GM19239 (cell line): ENCODE measurements at places on chromosomes 4 and X.

GRCh38 chrX:78673246-78673645 lies 14.1 kb upstream of the RTL3 start:
- DNase-seq = no peak

DNA sequence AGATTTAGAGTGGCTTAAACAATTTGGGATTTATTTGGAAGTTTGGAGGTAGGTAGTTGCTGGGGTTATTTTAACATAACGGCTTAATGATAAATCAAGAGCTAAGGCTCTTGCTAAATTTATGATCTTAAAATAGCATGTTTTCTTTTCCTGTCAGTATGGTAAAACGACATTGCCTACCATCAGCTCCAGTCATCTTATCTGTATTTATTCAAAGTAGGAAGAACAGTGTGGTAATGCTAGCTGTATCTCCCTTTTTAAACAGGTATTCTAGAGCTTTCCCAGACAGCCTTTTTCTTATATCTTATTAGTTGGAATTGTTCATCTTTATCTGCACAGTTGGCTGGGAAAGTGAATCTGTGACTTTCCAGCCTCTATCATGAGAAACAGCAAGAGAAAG lies 110.2 kb downstream of the SLC4A4 start:
- DNase-seq = no peak

- no peak for DNase-seq
Measured at GRCh38 chr4:131001371-131001770, 1905.4 kb downstream of the C4orf33 start.

DNA sequence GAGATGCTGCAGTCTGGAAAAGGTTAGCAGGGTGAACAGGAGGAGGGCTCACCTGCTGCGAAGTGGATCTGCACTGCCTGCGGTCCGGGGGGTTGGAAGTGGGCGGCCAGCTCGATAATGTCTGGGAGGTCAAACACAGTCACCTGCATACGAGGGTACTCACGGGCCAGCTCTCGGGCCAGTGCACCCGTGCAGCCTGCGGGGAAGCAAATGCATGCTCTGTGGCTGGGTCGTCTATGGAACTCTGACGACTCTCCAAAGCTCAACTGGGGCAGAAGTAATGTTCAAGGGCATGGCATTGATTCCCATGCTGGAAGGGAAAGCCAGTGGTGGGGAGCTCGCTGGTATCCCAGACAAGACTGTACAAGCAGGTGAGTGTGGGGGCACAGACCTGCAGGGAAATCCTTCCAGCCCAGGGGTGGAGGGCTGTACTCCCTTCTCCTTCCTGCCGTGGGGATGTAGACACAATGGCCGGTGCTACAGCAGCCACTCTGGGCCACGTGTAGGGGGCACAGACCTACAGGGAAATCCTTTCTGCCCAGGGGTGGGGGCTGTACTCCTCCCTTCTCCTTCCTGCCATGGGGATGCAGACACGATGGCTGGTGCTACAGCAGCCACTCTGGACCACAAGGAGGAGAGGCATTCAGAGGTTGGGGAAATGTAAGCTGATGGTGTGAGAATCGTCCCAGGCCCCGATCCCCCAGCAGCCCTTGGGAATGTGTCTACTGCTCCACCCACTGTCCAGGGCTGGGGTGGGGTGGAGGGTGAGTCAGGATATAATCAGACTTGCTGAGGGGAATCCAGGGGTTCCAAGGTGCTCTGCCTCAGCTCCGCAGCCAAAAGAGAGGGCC lies 26.2 kb upstream of the SLC25A6 start:
- DNase-seq = no peak

- DNase-seq = no peak
Measured at GRCh38 chr4:51918251-51918650, 75.3 kb downstream of the DCUN1D4 start.

DNA sequence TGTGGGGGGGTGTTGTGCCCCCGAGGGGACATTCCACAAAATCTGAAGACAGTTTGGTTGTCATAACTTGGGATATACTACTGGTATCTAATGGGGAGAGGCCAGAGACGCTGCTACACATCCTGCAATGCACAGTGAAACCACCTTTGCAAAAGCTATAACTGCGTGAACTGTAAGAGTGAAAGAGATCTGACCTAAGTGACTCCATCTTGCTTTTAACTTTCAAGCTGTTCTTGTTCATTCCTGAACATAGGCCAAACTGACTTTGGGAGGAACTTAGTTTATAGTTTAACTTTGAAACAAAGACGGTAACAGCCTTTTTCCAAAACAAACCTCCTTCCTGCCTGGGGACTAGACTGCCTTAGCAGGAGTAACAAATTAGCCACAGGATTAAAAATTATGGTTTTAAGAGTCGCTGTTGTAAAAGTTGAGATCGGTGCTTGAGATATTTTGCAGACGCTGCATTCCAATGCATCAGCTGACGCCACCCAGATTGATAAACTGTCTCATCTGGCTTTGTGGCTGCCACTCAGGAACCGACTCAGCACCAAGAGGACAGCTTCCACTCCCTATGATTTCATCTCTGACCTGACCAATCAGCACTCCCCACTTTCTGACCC lies 70.9 kb downstream of the ATXN3L start:
- no peak for DNase-seq

DNA sequence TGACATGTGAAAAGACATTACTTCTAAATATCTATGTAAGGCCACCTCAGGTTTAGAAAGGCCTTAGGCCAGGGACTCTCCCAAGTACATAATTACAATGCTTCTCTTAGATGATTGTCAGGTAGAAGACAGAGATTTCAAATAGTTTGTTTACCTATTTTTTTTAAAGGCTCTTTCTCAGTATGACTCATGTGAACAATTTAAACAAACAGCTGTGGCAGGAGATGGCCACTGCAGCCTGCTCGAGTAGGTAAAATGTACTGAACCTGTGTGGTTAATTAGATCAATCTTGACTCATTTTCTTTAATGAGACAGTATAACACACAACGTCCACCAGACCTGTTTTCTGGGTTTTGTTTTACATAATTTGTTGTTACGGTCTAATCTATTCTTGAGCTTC lies 50.2 kb downstream of the LEF1 start:
- peak; percentile 6 for DNase-seq

- DNase-seq = no peak
Measured at GRCh38 chr4:48015216-48015615, 1.3 kb downstream of the CNGA1 start.

DNA sequence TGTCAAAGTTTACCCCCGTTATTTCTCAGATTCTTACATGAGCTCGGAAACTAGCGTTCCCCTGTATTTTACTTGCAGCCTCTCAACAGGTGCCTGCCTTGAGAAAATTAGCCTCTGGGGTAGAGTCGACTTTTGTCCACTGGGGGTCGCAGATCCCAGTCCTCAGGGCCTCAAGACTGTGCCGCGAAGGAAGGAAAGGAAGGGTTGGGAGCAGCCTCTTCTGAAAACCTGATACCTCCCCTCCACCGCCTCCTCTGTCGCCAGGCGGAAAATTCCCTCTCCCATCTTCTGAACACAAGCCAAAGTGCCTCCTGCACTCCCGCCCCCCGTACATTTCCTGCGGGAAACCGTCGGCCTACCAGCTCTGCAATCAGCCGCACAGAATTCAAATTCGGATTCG lies 44.4 kb upstream of the TMSB15B start:
- DNase-seq = peak; percentile 32

GRCh38 chrX:13487731-13488505 lies 81.5 kb upstream of the EGFL6 start:
- DNase-seq = peak; percentile 21

DNA sequence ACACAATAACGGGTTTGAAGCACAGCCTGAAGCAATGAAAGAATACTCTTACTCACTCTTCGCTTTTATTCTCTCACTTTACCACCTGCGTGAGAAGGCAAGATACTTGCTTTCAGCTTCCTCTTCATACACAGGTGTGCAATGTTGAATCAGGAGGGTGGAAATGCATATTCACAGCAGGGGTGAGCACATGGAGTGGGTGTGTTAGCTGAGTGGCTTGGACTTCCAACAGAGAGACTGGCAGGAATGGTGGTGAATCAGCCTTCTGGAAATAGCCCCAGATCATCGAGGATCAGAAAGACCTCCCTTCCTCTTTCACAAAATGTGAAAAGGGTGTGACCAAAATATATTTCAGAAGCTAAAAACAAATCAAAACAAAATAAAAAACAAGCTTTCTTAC lies 521.2 kb downstream of the STIM2 start:
- DNase-seq = no peak

GRCh38 chr4:157600583-157600982 lies 380.1 kb downstream of the GRIA2 start:
- DNase-seq = no peak

- no peak for DNase-seq
Measured at GRCh38 chrX:109841257-109841656, 108.2 kb upstream of the ACSL4 start.

GRCh38 chrX:23435575-23435974 lies 100.9 kb downstream of the PTCHD1 start:
- DNase-seq = no peak

DNA sequence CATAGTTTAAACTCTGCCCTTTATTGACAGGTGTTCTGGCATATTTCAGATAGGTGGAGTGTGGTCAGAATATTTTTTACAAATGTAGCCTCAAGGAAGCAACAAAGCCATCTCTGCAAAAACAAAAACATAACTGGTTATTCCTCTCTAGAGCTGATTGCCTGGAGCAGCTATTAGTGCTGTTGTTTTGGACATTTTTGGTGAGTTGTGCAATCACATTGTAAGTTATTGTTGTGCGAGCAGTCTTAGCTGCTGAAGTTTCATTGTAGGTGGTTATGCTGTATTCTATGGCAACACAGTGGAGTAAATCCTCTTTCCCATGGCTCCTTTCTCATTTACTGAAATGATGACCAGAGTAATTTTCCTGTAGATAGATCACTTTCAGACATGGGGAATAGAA lies 1413.0 kb downstream of the PCDH7 start:
- DNase-seq = no peak

DNA sequence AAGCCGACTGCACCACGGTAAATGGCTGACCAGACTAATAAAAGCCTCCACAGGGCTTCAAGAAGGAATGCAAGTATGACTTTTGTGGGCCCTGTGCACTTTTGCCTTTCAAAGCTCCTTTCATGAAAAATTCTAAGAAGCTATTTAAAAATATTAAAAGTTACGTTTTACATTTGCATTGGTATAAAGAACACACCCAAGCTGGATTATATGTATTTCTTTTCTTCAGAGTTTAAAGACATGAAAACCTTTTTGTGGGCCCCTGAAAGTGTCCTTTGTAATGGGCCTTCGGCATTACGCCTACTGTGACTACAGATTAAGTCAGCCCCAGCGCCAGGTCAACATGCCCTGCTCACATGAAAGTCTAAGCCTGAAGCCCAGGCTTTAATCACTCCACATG lies 20.5 kb upstream of the ASB5 start:
- no peak for DNase-seq

DNA sequence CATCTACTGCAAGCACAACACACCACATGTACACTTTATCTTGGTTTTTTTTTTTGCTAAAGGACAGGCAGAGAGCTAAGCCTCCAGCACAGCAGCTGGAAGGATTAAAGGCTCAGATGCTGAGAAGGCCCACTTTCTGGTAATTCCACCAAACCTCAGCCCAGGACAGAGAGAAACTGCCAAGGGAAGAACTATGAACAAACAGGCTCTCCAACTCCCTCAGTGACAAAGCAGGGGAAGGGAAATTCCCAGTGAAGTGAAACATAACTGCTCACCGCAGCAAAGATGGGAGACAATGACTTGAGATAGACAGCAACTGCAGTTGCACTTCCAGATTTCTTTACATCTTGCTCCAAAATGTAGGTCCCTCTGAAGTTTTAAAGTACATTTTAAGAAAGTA lies 4.8 kb downstream of the PROM1 start:
- no peak for DNase-seq

- no peak for DNase-seq
Measured at GRCh38 chr4:36187723-36188333, 56.5 kb downstream of the ARAP2 start.

GRCh38 chr4:150904671-150905070 lies 110.4 kb downstream of the LRBA start:
- DNase-seq = no peak

DNA sequence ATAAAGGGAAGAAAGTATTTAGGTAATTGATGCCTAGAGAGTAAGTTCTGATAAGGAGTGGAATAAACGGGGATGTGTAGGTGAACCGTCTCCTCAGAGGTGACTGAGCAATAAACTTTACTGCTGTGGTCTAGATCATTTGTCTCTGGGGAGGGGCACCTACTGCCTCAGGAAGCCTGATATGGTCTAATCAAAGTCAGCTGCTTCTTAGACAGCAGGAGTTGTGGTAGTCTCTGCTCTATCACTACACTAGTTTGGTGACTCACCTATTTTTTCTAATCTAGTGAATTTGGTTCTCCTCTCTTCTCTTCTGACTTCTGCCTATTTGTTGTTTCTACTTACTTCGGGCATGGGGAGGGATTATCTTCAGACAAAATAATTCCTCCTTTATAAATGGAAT lies 95.1 kb upstream of the STIM2 start:
- no peak for DNase-seq

GRCh38 chrX:96861661-96862060 lies 22.0 kb upstream of the RPA4 start:
- no peak for DNase-seq

DNA sequence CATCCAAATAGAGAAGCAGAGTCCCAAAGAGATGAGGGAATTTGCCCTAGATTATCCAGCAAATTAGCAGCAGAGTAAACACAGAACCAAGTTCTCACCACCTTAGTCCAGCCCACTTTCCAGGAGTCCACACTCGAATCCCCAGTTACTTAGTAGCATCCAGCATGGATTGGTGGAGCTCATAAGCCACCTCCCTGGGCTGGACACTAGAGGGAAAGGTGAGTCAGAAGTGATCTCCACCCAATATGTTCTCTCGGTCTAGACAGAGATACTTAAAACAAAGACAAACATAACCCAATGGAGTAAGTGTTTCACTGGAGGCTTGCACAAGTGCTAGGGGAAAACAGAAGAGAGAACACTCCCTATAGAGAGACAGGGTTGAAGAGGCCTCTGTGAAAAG lies 105.1 kb upstream of the CPEB2 start:
- no peak for DNase-seq

- DNase-seq = no peak
Measured at GRCh38 chr4:127501103-127501502, 131.7 kb upstream of the INTU start.

- no peak for DNase-seq
Measured at GRCh38 chr4:128449251-128449650, 161.6 kb upstream of the PGRMC2 start.

DNA sequence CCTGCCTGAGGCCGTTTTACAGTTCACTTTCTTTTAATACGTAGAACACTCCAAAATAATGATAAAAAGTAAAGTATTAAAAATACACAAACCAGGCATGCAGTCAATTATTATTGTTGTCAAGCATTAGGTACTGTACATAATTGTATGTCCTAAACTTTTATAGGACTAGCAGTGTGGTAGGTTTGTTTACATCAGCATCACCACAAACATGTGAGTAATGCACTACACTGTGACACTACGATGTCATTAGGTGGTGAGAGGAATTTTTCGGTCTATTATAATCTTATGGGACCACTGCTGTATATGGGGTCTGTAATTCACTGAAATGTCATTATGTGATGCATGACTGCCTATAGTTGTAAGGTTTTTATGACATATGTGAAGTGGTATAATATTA lies 149.5 kb upstream of the SH3RF1 start:
- no peak for DNase-seq
